ENCODE measurements at places on chromosomes 4 and X.
A peak's percentile ranks its signal among the peaks of the same experiment; 100 is the strongest.

DNA sequence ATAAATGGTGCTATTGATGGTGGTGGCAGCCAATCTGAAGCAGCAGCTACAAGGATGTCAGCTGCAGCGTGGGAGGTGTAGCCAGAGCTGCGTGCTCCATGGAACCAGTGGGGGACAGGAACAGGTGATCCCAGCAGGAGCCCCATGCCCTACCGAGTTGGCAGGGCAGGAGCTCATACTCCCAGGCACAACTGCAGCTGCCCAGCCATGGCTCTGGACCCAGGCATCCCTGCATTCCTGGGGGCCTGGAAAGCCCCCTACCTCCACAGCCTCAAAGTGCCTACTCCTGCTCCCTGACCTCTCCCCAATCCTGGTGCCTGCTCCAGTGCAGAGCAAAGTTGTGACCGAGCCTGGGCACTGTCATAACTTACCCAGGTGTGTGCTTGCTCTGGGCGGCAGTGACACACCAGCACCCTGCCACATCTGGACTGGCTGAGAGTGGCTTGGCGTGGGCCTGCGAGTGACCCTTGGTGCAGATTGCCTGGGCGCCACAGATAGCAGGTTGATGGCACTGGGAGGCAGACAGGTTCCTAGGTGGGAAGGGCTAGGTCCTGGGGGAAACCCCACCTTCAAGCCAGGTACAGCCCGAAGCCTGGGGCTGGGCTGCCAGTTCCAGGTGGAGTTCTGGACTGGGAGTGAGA, 101.1 kb downstream of the DCAF12L2 start:
- DNase-seq: no peak

- DNase-seq: no peak
Measured at GRCh38 chr4:67744561-67745283, 9.5 kb downstream of the GNRHR start.

DNA sequence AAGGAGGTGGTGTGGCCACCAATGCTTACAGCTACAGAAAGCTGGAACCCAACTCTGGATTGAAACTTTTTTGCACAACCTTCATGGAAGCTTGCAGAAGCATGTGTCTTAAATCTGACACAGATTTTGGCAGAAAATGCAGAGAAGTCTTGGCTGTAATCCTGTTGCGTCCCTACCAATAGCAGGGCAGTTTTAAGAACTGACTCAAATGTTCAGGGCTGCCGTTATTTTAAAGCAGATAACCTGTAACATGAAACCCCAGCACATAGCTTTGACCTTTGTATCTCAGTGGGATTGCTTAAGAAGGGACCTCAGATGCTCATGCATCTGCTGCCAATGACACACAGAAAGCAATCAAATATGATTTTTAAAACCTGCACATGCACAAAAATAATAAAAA, at the start of gene VEGFD:
TSS of gene VEGFD (minus strand) at position 110 of the 400 bp plus-strand sequence. CDS start 467 bp downstream, outside the sequence.
- no peak for DNase-seq

DNA sequence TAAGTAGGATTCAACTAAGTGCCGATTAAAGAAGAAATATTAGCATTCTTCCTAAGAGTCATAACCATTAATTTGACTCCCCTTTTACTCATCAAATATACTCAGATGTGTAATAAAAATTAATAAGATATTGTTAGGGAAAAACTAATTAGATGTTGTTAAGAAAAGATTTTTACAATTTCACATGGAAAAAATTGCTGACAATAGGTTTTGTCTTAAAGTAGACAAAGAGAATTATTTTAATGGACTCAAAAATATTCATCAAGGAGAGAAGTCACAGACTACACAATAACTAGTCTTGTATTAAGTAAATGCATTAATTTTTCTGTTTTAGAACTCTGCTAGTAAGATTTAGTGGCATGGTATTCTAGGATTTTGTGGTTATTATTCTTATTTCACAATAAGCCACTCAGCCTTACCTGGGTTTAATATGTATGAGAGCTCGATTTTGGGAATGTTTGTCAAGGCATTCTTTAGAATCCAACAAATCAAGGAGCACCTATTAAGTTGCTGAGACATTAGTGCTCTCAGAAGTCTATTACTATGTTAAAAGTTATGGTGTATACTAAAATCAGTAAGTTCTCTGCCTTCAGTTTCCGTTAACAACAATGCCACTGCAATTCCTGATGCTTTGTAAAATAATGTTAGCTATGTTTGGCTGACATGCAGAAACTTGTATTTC, 110.2 kb upstream of the UGT8 start:
- DNase-seq: no peak

DNA sequence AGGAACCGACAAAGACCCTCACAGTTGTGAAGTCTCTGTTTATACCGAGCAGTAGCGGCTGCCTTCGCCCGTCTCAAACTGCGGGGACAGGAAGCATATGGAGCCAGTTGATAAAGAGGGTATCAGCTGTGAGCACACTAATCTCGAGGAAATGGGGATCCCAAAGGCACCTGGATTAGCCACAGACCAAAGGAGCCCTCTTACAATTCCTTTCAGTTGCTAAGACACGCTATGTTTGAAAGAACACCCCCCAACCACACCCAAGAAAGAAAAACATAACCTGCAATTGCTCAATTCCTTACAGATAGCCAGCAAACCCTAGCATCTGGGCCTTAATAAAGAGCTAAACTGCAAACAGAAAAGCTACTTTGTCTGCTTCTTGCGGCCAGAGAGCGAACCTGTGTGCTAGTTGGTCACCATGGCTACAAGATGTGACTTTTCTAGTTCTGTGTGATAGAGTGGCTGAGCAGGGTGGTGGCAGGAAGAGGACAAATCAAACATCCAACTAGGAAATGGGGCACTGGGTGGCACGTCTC, 23.3 kb upstream of the CHRNA9 start:
- DNase-seq: no peak

GRCh38 chrX:24676403-24677024, 17.2 kb upstream of the POLA1 start:
- DNase-seq: peak; percentile 3

GRCh38 chr4:158995965-158996364, 106.9 kb upstream of the RAPGEF2 start:
- no peak for DNase-seq

Data from urothelium cell line (cell line).